ENCODE measurements at places on chromosomes 7 and 10.
A peak's percentile ranks its signal among the peaks of the same experiment; 100 is the strongest.

DNA sequence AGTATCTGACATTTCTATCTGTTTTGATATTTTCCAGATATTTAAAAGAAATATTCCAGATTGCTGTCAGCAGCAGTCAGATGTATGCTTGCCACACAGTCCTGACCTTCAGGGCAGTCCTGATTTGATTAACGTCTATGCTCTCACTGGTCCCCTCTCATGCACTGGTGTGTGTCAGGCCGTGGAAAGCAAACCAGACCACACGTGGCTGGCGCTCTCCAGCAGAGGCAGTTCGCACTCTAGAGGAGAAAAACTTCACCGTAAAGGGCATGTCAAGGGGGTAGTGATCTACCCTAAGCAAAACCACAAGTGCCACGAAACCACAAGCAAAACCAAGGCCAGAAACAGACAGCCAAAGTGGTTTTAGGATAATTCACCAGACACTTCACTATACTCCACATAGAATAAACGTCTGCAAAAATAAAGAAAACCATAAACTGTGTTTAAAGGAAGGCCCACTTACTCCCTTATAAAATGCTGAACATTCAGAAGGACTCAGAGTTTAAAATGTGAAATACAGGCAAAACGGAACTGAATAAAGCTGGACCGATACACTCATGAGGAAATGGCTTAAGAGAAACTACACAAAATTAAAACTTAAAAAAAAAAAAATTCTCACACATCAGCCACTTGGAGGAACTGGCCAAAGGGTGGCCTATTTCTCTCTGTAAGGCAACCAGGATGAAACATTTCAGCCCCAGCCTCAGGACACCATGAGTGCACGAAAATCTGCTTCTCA is 26.4 kb downstream of the PARP12 start:
- DNase-seq: no peak

- no peak for DNase-seq
Measured at GRCh38 chr7:7529328-7529727, 6.3 kb downstream of the COL28A1 start.

DNA sequence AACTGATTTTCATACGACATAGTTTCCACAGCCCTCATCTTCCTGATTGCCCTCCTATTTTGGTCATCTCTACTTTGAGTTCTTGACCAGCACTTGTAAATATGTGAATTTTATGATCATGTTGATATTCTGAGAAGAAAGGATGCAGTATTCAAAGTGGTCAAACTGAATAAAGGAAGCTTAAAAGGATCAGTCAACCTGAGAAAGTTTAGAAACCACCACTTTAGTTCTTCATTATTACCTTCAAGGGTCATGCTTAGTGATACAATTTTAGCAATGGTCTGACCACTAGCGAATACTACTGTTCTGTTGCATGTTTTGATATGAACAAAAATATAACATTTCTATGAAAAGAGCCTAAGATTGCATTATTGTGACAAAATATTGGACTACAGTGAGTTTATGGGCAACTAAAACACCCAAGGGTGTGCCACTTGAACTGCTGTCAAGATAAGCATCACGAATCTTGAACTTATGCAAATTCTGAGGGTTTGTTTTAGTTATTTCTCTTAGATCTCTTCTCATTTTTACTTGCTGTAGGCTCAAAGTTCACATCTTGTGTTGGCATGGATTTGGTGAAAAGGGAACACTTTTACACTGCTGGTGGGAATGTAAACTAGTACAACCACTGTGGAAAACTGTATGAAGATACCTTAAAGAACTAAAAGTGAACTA is 247.7 kb downstream of the IPMK start:
- no peak for DNase-seq

- peak; percentile 49 for DNase-seq
Measured at GRCh38 chr7:150668472-150668911, 17.0 kb upstream of the GIMAP2 start.

DNA sequence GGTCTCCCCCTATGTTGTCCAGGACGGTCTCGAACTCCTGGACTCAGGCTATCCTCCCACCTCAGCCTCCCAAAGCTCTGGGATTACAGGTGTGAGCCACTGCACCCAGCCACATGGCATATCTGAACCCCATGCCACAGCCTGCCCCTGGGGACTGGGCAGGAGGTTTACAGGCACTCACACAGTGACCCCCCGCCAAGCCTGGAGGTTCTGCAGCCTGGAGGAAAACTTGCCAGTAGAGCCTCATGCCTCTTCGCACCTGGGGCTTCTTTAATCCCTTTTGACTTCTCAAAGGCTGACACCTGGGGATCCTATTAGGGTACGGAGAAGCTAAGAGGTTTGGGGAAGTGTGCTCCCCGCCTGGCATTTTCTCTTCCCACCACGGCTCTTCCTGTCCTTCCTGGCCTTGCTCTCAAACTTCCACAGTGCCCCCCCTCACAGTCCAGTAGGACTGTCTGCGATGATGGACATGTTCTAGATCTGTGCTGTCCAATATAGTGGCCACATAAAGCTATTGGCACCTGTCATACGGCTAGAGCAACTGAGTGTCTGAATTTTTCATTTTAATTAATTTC is 11.4 kb upstream of the KCP start:
- DNase-seq: no peak

- DNase-seq: no peak
Measured at GRCh38 chr10:120506674-120507073, 49.6 kb downstream of the PLPP4 start.

DNA sequence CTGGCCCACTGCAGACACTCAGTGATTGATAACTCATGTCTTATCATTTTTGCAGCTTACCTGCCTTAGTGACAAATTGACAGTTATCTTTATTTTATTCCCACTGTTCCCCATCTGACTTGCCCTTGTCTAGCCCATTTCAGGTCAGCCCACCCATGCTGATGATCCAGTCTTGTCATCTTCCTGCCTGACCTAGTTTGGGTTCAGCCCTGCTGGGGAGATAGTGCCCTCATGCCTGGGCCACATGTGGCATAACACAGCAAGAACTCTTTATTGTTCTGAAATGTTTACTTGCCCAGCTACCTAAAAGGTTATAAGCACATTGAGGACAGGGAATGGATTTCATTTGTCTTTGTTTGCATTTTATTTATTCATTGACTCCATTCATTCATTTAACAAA is 75.6 kb downstream of the ENTPD1 start:
- DNase-seq: no peak

DNA sequence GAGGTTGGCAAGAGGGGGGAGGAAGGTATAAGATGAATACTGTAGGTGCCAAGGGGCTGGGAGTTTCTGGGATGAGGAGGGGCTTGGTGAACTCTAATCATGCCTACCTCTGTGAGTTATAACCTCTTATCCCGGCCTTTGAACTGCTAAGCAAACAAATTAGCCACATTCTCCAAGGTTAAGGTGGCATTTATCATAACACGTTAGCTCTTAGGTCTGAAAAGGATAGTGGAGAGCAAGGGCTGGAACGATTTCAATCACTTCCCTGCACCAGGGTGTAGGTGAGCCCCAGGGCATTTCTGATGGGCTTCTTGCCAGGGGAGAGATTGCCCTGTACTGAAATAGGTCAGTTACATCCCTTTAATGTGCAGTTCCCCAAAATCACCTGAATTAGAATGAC is 28.6 kb upstream of the DMBT1 start:
- no peak for DNase-seq

DNA sequence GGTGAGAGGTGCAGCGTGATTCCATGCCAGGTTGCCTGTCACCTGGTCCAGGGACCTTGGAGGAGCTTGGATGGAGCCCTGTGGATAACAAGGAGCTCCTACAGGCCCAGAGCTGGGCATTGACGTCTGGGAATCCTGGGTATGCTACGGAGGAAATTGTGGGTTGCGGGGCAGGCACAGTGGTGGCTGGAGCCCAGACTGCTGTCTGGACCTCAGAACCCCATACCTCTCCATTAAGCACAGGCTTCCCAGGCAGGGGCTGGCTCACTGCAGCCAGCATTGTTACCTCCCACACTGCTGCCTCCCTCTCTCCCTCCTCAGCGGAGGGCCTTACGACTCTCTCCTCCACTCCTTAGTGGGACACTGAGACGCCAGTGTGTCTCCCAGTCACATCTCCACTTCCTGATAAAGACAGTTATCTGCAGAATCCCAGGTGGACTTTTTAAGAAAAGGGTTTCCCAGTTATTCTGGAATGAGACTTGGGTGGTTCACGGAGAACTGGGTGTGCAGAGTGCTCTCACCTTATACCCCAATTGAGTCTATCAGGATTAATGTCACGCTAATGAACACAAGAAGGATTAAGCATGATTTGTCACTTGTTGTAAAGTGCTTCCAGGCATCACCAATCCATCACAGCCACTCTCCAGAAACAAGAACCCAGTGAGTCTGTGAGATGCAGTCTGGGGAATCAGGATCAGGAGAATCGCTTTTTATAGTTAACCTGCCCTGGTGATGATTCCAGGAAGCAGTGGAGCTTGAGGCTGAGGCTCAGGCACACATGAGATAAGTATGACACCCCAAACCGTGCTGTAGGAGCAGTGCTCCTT is 309.4 kb downstream of the RPS24 start:
- no peak for DNase-seq

GRCh38 chr10:74329873-74330272 is 178.9 kb downstream of the ADK start:
- no peak for DNase-seq

GRCh38 chr7:33788531-33788930 is 116.8 kb upstream of the BMPER start:
- no peak for DNase-seq

GRCh38 chr7:41114131-41114530 is 588.8 kb downstream of the INHBA start:
- DNase-seq: no peak

GRCh38 chr10:68251625-68252495 is 19.9 kb upstream of the ATOH7 start:
- DNase-seq: no peak

GRCh38 chr7:104979167-104979841 is 34.7 kb upstream of the KMT2E start:
- DNase-seq: no peak

GRCh38 chr7:152872061-152872744 is 112.7 kb downstream of the ACTR3B start:
- no peak for DNase-seq

GRCh38 chr10:26211781-26212444 is 4.7 kb upstream of the GAD2 start:
- no peak for DNase-seq

- DNase-seq: no peak
Measured at GRCh38 chr7:91411060-91411459, 146.8 kb downstream of the FZD1 start.

GRCh38 chr7:106181658-106182265 is 69.7 kb upstream of the SYPL1 start:
- DNase-seq: no peak

GRCh38 chr7:55569269-55569663 is 3.0 kb downstream of the VOPP1 start:
- DNase-seq: no peak

DNA sequence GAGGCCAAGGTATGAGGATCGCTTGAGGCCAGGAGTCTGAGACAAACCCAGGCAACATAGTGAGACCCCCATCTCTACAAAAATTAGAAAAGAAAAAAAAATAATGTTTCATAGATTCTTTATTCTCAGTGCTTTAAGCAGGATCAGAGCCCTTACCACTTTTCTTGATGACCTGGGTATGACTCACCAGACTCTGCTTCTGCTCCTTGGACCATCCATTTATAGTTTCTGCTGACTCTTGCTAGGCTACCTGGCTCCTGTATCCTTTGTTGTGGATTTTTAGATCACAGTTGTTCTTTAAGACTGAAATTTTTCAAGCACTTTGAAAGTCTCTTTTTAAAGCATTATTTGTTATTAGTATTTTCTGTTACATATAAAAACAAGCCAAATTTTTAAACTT is 411.1 kb downstream of the GFRA1 start:
- DNase-seq: no peak

GRCh38 chr10:79182781-79183467 is 114.2 kb downstream of the ZMIZ1 start:
- DNase-seq: no peak

- no peak for DNase-seq
Measured at GRCh38 chr10:119431034-119431772, 111.3 kb downstream of the RGS10 start.

- DNase-seq: no peak
Measured at GRCh38 chr7:50369143-50370026, 64.9 kb downstream of the IKZF1 start.

GRCh38 chr7:124784879-124785818 is 19.6 kb upstream of the GPR37 start:
- DNase-seq: no peak

- no peak for DNase-seq
Measured at GRCh38 chr10:11173042-11173441, 155.4 kb downstream of the CELF2 start.

DNA sequence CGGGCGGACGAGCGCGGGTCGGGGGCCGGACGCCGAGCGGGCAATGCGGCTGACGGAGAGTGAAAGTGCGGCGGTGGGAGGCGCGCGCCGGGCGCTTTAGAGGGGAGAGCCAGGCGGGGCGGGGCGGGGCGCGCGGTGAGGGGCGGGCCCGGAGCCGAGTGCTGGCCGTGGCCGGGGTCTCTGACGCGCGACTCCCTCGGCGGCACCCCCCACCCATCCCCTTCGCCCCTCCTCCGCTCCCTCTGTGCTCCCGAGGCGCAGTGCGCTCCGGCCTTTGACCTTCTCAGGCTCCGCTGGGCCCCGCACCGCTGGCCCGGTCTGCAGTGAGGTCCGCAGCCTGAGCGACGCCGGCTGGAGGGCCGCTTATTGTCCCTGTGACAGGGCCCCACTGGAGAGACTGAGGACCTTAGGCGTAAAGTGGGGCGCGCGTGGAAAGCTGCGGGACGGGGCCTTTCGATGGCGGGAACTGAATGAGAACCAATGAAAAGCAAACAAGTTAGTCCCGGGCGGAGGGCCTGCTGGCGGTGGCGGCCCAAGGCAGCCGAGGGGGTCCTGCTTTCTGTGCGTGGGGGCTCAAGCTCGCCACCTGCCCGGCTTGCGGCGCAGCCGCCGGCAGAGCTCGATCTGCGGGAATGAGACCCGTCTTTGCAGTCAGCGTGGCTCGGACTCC is at the start of gene CXCL12:
Gene CXCL12 (minus strand): TSS at position 72 of the 670 bp plus-strand sequence. CDS start 92 bp downstream, outside the sequence.
- no peak for DNase-seq

- DNase-seq: no peak
Measured at GRCh38 chr7:50791938-50792341, 9.2 kb upstream of the GRB10 start.

GRCh38 chr10:72146559-72147323 is 58.4 kb upstream of the SPOCK2 start:
- no peak for DNase-seq

DNA sequence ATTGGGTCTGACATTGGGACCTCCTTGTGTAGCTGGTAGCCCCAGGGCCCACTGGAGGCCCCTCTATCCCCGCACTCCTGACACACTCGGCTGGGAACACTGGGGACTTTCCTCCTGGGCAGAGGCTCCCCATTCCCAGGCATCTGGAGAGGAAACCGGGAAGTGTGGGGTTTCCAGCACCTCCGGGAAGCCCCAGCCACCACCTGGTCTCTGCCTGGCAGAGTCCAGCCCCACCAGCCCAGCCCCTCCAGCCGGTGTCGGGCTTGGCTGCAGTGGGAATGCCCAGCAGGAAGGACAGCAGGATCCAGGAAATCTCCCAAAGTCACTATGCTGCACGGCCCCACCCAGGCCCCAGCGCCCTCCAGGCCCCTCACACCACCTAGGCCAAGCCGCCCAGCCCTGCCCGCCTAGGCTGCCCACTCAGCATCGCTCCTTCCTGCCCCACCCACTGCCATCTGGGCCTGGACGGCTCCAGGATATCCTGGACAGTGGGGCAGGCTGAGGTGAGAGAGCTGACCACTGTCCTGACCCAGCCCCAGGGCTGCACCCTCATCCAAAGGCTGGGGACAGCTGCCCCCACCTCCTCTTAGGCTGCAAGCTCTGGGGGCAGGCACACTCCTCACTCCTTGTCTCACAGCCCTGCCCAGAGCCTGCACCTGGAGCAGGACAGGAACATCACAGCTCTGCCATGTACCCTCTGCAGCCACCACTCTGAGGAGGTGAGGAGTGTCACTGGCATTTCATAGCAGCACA is 11.8 kb downstream of the RASGEF1A start:
- no peak for DNase-seq
